Naive thymus-derived CD8-positive, alpha-beta T cell (primary cell): ENCODE measurements at places on chromosomes 1 and 21.
A peak's percentile ranks its signal among the peaks of the same experiment; 100 is the strongest.

DNA sequence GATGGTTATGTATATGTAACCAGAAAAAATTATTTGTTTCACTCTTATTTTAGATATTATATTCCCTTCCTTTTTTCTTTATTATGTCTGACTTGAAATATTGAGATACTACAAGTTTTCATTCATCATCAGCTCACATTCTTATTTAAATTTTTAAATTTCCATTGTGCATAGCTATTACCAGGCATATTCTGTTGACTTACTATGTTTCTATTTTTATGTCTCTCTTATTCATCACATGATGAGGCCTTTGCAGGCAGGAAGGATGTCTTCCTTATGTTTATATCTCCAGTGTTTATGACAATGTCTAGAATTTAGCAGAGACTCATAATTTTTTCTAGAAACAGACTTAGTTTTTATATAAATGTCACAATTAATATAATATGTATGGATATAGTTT is 221.9 kb upstream of the KCTD3 start:
- DNase-seq, result no peak

DNA sequence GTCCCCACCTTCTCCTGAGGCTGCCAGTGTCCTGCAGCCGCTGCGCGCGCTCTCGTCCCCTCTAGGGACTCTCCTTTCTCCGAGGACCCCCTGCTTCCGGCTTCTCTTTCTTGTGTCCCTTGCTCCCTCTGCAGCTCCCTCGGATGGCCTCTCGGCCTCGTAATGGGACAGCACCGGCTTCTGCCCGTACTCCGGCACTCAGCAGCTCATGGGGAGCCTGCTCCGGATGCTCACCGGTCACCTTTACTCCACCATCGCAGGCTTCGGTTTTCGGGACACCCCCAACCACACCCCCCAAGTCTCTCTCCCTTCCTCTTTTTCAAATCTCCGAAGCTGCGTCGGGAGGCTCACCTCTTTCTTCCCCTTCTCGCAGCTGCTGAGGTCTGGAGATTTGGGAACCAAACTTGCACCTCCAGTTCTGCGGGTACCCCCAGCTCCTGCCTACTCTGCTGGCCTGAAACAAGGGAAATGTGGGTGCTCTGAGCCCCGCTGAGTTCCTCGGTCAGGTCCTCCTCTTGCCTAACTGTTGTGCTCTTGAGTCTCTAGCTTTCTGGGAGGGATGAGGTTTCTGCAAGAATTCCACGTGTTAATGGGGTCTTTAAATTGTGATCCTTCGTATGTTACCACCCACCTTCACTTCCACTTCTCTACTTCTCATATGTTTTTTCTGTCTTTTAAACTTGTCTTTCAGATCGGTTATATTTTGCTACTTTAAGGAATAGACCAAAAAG is 930 bp downstream of the CDC14A start:
- peak; percentile 18 for DNase-seq

DNA sequence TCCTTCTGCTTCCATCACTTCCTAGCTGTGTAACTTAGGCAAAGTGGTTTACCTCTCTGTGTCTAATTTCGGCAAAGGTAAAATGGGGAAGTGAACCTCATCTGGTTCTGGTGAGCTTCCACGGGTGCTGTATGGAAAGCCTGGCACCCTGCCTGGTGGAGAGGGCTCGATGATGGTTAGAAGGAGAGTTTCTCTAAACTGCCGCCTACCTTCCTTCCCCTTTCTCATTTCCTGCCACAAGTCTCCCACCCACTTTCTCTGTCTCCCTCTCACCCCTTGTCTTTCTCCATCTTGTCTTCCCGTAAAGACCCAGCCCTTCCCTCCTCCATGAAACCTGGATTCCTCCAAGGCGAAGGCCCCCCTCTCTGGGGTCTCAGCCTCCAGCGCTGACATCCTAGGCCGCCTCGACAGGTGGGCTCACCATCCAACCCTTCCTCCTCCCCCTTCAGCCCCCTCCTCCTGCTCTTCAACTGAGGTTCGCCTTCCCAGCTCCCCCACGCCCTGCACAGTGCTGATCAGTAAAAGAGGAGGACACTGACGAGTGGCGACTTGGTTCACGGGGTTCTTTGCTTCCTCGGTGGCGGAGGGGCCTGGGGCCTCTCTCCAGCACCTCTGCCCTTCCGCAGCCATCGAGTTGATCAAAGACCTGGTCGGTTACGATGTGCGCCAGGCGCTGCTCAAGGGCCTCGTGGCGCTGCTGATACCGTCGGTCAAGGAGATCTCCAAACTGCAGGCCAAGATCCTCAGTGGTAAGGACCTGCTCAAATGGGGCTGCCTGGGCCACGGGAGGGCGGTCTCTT is 7.3 kb downstream of the RNU5D-1 start:
- DNase-seq, result no peak

GRCh38 chr21:38376235-38376634 is 119.4 kb downstream of the KCNJ15 start:
- no peak for DNase-seq

DNA sequence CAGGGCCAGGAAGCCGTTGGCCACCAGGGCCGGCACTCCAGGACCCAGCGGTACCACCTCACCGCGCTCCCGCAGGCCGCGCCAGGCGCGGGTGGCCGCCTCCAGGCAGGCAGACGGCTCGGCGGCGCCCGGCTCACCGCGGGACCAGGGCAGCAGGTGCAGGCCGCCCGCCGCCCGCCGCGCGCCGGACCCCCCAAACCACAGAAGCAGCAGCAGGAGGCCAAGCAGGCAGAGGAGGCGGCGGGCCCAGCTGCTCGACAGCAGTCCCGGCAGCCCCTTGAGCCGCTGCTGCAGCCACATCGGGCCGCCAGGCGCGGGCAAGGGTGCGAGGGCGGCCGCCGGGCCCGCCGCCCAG is 312 bp downstream of the KIAA2013 start:
- DNase-seq, result no peak

- DNase-seq, result no peak
Measured at GRCh38 chr1:119204197-119204960, 63.9 kb upstream of the WARS2 start.

DNA sequence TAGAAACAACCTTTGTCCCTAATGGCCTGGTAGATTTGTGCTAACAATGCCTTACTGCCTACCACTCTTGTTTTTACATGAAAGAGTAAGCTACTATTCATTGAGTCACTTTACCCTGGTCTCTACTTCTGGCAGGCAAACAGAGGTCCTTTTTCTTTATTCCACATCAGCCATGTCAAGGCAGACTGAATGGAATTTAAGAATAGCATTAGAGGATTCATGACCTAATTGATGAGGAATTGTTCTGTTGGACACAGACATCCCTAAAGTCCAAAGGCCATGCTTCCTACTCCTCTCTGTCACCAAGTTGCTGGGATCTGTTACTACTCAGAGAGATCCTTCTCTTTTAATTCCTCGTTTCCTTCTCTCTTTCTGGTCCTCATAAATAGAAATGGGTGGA is 229.1 kb upstream of the ZP4 start:
- no peak for DNase-seq

- no peak for DNase-seq
Measured at GRCh38 chr1:234543442-234544086, 64.6 kb upstream of the TARBP1 start.

DNA sequence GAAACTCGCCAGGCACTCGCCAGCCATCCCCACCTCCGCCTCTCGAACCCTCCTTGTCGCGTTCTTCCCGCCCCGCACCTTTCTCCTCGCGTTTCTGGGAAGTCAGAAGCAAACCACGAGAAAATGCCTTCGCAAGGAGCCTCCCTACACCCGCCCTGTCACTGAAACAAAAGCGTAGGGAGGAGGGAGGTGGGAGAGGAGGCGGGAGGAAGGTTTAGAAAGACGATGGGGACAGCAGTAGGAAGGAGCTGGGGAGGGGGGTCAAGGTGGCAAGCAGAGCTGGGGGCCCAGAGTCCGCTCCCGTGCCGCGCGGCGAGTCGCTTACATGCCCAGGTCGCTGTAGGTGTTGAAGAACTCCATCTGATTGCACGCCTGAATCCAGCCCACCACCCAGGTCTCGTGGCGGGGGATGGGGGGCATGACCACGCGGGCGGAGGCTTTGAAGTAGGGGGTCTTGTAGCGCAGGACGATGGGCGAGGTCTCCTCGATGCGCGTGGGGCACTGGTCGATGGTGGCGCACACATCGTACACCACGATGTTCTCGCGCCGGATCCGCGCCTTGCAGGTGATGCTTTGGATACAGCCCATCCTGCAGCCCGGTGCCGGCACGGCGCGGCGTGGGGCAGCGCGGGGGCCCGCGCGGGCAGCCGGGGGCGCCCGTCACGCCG is 1.0 kb downstream of the FAM78B start:
- no peak for DNase-seq

DNA sequence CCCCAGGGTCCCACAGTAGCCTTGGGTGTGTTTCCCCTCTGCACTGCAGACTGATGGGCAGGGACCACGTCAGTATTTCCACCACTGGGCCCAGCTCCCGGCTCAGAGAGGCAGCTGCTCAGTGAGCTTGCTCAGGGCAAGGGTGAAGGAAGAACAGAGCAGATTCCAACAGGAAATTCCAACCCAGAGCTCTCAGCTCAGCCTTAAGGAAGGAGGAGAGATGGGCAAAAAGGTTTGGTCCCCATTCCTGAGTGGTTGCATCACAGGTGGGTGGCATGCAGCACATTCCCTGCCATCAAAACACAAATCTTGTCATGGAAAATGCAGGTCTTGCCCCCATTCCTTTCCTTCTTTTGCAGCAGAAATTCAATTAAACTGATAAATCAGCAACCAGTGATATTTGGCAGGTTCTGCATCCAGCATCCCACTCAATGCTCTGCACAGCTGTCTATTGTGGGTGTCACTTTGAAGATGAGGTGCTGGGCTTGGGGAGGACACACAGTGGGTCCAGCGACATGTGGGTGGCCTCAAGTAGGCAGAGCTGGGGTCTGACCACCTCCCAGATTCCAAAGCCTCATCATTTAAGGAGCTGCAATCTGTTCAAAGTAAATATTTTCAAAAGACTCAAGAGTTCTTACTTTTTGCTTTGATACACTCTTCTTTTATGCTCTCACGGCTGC is 315.4 kb downstream of the DSCAM start:
- DNase-seq, result no peak

DNA sequence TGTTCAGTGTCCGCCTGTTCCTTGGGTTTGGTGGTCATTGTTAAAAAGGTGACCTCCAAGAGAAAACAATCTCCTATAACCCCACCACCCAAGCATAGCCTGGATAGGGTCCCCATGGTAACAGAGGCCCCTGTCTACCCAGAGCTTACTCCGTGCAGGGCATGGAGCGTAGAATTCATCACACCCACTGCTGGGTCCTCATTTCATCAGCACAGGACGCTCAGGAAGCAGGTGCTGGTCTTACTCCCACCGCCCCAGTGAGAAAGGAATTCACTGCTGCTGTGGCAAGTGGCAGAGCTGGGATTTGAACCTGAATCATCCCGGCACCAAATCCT is 37.0 kb downstream of the ARHGEF10L start:
- no peak for DNase-seq

- DNase-seq, result no peak
Measured at GRCh38 chr1:41482001-41482765, 2.3 kb downstream of the EDN2 start.

- no peak for DNase-seq
Measured at GRCh38 chr1:154843636-154844296, 26.3 kb downstream of the KCNN3 start.

DNA sequence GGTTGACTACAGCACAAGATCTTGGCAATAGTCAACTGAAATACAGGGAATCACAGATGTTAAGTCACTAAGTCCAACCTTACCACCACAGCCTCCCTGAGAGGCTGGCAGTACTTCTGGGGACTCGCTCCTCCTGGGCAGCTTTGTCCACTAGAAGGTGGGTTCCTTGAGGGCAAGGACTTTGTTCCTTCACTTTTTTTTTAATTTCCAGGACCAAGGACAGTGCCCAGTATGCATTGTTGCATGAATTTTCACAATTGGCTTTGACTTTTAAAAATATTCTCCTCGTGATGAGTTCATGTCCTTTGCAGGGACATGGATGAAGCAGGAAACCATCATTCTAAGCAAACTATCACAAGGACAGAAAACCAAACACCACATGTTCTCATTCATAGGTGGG is 96.7 kb upstream of the IGSF21 start:
- DNase-seq, result no peak

DNA sequence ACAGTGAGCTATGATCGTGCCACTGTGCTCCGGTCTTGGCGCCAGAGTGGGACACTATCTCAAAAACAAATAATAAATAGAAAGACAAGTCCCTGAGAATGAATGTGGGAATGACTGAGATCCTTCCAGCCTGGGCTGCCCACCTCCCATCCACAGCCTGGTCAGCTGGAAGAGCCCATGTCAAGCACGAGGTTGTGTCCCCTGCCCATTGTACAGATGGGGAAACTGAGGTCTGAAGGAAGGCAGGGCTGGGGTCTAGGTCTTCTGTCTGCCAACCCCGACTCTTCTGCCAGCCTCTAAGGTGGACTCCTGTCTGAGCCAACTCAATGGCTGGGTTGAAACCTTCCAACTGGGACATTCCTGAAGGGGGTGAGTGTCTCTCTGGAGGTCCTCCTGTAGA is 79.5 kb downstream of the RAP1GAP start:
- no peak for DNase-seq

DNA sequence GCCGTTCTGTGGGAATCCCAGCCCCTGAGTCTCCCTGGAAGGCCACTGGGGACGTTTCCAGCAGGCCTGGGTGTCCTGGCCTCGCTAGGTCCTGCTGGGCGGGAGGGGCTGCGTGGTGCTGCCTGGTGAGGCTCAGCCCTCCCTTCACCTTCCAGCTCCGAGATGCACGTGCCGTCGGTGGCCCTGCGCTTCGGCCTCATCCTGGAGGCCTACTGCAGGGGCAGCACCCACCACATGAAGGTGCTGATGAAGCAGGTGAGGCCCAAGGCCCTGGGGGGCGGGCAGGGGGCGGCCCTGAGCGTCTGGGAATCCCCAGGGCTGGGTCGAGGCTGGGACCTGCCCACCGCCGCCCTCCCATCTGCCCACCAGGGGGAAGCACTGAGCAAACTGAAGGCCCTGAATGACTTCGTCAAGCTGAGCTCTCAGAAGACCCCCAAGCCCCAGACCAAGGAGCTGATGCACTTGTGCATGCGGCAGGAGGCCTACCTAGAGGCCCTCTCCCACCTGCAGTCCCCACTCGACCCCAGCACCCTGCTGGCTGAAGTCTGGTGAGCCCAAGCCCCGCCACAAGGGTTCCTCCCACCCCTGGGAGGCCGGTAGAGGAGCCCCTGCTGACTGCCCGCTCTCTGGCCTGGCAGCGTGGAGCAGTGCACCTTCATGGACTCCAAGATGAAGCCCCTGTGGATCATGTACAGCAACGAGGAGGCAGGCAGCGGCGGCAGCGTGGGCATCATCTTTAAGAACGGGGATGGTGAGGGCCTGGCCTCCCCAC is 70.3 kb downstream of the PIK3CD start:
- peak; percentile 87 for DNase-seq

DNA sequence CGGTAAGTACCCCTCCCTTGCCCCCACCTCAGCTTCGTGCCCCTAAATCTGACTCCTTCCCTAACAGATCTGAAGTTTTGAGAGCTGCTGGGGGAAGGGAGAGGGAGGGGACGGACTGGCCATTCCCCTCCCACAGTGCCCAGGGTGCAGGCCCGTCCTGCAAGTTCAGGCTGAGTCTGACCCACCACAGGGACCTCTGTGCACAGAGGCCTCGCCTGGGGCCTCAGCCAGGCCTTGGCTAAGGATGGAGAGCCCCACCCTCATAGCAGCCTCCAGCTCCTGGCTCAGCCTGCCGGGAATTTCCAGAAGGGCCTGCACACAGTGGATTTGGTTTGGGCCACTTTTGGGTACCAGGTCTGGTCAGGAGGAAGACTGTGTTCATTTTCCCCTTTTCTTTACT is 31.2 kb upstream of the TNFRSF1B start:
- no peak for DNase-seq

GRCh38 chr1:18485227-18485626 is 4.5 kb downstream of the KLHDC7A start:
- no peak for DNase-seq
